ENCODE measurements at places on chromosomes 2 and 18.

DNA sequence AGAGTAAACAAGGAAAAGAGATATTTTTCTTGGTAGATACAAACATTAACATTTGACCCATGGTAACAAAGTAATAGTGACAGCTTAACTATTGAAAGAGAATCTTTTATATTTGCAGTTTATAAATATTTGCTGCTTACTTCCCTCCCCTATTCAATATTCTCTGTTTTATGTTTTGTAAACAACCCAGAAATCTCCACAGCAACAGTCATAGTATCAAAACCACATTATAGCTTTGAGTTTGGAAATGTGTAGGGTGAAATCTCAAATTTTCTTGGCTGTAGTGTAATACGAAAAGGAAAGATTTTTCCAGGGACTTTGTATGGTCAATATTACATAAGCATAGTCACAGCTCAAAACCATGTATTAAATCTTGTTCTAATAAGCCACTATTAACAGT lies 511.2 kb downstream of the METTL4 start:
- DNase-seq, result no peak

DNA sequence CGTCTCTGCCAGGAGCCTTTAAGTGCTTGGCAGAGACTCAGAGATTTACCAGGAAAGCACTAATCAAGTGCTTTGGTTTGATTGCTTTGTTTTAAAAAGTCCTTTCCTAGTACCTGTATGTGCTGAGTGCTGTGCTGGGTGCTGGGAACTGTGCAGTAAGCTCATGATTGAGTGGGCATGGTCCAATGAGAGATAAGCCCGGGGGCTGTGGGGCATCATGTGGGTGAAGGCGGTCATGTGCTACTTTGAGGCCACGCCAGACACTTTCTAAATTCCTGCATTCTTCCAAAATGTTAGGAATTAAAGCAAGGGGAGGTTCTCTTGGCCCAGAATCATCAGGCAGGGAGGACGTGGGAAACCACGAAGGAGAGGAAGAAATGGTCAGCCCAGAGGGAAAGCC lies 109.0 kb downstream of the ACAA2 start:
- DNase-seq, result no peak

- DNase-seq, result no peak
Observed at GRCh38 chr2:39524061-39524460, 87.0 kb upstream of the MAP4K3 start.

DNA sequence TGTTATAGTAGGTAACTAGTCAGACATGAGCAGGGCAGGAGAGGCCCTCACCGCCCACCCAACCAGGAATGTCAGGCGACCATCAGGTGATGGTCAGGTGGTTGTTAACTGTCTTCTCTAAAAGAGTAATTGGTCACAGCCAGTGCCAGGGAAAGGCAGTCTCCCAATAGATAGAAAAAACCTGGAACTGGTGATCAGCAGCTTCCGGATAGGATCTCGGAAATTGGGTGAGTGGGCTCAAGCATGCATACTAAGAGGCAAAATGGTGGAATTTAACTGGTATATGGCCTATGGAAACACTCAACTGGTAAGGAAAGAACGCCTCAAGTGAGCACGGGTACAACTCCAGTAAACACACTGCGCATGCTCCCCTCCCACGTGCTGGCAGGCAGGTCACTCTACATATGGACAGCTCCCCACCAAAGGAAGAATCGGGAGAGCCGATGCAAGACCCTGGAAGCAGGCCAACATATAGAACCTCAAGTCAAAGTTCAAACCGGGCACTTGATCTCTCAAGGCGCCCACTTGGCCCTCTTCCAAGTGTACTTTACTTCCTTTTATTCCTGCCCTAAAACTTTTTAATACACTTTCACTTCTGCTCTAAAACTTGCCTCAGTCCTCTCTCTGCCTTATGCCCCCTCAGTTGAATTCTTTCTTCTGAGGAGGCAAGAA lies 43.5 kb upstream of the TMEM131 start:
- DNase-seq, result no peak

- DNase-seq, result no peak
Observed at GRCh38 chr2:225916692-225917091, 517.2 kb downstream of the NYAP2 start.

DNA sequence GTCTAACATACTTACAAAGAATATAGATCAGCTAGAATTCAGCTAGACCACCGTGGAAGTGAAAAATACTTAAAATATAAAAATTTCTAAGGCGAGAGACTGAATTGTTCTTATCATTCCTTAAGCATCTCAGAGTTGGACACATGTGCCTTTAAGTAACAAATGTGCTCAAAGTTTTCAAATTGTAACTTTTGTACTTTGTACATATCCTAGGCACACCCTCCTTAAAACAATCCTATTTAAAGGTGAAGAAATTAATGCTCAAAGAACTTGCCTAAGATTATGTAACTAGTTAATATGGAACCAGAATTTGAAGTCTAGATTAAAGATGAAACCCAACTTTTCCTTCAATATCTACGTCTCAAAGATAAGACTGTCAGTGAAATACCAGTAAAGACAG lies 74.1 kb downstream of the EML4 start:
- DNase-seq, result no peak

- no peak for DNase-seq
Observed at GRCh38 chr2:175152242-175152641, 15.8 kb downstream of the ATF2 start.

DNA sequence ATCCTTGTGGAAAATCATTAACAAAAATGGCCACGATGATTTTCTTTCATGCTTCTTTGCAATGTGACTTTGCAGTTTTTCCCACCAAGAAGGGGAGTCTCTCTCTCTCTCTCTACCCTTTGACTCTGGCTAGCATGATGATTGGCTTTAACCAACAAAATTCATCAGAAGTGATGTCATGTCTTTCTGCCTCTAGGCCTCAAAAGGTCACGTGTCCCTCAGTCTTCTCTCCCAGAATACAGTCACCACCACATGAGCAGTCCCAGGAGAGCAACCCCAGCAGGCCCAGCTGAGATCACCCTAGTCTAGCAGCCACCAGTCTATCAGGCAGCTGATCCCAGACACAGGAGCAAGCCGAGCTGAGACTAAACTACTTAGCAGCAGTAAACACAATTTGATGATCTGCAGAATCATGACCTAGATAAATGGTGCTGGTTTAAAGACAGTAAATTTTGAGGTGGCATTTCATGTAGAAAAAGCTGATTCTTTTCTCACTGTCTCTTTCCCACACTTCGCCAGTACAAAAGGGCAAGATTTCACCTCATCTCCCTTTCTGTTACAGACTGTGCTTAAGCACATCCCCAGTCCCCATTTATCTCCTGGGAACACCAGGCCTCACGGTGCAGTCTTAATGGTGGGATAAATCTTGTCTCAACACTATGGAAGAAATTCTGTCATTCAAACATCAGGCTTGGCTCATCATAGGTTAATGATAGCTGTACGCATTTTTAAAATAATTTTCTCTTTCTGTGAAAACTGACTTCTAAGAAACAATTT lies 132.7 kb downstream of the SCG2 start:
- DNase-seq, result no peak

DNA sequence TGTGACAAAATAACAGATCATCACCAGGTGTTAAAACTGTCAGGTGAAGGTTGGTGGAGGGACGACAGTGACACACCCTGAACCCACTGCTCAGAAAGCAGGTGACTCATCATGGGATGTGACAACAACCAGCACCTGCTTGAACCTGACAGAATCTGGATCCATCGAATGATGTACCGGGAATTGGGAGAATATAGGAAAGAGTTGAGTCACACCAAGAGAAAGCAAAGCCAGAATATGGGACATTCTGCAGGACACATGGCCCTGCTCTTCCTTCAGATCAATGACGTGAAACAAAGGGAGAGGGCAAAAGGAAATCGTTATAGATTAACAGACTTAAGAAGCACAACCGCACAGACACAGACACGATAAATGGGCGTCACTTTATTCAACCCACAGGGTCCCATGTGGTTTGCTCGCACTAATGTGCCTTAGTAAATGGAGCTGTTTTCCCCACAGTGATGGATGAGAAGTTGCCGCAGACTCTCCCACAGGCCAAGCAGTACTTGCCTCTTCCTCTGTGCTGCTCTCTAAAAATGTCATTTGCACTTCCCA lies 100.1 kb downstream of the CRACDL start:
- DNase-seq, result peak; percentile 85

DNA sequence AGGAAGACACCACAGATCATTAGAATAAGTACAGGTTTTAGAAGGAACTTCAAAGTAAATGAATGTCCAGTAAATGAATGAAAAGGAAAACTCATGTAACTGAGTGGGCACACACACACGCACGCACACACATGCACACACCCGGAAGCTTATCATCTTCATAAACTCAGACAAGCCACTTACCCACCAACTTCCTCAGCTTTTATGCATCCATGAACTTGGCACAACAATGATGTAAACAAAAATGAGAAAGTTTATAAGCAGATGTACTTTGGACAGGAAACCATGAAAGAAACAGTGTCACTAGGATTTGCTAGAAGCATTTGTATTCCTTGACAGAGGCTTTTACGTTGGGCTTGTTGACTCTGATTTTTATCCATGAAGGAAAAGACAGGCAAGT lies 23.2 kb downstream of the RNF152 start:
- no peak for DNase-seq

DNA sequence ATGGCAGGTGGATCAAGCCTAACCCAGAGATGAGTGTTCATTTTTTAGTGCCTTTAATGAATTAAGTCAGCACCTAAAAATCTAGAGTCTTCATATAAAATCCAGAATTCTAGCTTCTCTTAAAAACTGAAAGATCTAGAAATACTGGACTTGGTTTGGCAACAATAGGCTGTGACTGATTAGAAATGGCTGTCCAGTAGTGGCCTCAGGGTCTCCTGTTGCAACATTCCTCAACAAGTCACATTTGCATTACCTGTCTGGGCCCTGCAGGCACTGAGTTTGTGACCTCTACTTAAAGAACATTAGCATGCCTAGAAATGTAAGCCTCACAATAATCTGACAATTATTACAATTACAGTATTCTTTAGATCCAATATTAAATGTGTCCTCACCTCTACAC lies 33.1 kb downstream of the MBD2 start:
- DNase-seq, result no peak

- DNase-seq, result no peak
Observed at GRCh38 chr2:47016172-47016913, 100.7 kb upstream of the MCFD2 start.

DNA sequence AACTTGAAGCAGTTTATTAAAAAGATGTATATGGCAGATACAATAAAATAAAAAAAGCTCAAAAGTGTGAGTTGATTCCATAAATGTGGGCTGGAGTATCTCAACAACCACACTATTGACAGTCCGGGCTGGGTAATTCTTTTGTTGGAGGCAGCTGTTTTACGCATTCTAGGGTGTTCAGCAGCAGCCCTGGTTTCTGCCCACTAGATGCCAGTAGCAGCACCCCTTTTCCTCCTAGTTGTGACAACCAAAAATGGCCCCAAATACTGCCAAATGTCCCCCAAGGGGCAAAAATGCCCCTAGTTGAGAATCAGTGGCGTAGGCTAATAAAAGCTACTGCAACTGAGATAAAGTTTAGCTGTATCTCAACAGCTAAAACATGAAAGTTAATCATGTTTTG lies 44.8 kb downstream of the CHMP3 start:
- no peak for DNase-seq

GRCh38 chr18:24432618-24433017 lies 6.1 kb downstream of the IMPACT start:
- DNase-seq, result no peak

DNA sequence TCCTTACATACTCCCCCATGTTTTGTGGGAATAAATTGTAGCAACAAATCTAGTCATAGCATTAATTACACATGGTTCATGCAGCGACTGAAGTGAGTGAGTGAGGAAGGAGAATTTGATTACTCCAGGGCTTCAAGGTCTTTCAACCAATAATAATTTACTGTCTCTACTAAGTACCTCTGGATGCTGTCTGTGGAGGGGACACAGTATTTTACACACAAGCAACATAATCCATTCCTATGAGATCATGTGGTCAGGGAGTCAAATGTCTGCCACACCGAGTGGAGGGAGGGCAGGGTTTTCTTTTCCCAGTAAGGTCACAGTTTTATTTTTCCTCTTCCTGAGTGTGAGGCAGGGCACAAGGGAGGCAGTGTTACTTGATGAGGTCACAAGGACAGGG lies 334.7 kb upstream of the CELF4 start:
- no peak for DNase-seq

DNA sequence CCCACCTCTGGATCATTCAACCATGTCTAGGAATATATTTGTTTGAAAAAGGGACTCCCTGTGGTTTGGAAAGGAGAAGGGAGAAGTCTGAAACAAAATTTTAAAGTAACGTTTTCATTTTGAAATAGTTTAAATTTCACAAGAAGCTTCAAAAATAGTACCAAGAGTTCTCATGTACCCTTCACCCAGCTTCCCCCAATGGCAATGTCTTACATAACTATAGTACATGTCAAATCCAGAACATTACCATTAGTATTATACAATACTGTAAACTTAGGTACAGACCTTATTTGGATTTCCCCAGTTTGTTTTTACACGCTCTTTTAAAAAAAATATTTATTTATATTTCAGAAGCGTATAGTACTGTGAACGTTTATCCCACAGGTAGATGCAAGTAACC lies 4.0 kb upstream of the LYG2 start:
- no peak for DNase-seq

DNA sequence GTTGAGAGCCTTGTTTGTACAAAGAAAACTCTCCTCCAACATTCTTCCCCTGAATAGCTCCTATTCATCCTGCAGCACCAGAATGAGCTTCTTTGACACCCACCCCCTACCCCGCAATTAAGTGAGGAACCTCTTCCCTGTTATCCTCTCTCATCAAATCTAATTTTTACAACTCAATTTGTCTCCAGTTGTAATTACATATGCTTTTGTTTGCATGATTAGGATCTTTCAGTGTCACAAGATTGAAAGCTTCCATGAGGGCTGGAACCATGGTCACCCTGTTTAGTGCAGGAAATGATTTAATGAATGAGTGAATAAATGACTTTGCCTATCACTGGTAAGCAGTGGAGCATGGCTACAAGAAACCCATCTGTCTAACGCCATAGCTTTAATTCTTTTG lies 334.6 kb upstream of the KLHL29 start:
- DNase-seq, result no peak

GRCh38 chr18:10054366-10054765 lies 140.6 kb downstream of the VAPA start:
- DNase-seq, result no peak

DNA sequence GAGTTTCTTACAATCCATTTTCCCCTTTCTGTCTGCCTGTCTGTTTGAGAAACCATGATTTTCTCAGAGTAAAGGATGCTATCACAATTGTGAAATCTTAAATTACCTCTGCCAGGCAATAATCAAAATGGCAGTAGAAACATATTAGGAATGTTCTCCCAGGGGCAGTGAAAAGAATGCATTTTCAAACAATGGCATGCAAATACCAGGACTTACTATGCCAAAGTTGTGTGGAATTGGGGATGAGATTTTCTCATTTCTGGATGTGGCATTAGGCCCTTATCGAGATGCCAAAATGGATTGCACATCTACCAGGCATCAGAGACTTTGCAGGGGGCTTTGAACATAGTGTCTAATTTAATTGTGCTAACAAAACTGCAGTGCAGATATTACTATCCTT lies 821.4 kb downstream of the RNF144A start:
- no peak for DNase-seq
